ENCODE measurements at places on chromosomes 4 and X. TPM values are rescaled to one million over a fixed set of nuclear protein-coding genes. Genes with fewer than 3 reads are reported as not detected.

GRCh38 chr4:73668782-73669201 lies 48.6 kb upstream of the RASSF6 start:
- no peak for DNase-seq

- DNase-seq = no peak
Measured at GRCh38 chr4:129410115-129410514, 314.2 kb downstream of the C4orf33 start.

- DNase-seq = no peak
Measured at GRCh38 chr4:91958596-91958995, 345.2 kb upstream of the GRID2 start.

- DNase-seq = no peak
Measured at GRCh38 chrX:149718757-149719156, 6.9 kb downstream of the MAGEA11 start.

DNA sequence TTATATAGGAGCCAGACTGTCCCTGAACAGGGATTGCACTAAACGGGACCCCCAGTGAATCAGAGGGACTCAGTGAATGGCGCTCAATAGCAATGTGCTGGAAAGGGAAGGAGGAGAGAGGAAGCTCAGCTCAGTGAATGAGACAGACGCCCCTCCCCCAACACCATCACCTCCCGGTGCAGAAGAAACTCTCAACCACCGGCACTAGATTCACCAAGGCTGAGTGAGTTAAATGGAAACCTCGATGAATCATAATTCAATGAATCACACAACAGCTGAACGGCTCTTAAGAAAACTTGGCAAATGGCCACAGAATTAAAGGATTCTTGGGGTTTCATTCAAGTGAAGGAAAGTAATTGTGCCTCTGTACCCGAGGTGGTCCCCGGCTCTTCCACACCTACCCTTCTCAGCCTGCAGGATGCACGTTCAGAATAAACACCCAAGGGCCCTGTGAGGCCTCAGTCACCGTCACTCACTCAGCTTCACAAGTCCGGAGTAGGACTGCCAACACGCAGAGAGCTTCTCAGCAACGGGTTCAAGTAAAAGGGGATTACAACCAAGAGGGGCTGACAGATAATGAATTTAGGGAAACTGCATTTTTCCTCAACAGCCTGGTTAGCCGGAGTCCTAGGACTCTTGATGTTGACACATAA lies 29.3 kb downstream of the CRMP1 start:
- peak; percentile 75 for DNase-seq

GRCh38 chrX:113892891-113893290 lies 691.0 kb upstream of the HTR2C start:
- no peak for DNase-seq

- DNase-seq = no peak
Measured at GRCh38 chr4:82611982-82612381, 50.2 kb upstream of the TMEM150C start.

- no peak for DNase-seq
Measured at GRCh38 chr4:34466411-34466810, 1777.9 kb downstream of the ARAP2 start.

DNA sequence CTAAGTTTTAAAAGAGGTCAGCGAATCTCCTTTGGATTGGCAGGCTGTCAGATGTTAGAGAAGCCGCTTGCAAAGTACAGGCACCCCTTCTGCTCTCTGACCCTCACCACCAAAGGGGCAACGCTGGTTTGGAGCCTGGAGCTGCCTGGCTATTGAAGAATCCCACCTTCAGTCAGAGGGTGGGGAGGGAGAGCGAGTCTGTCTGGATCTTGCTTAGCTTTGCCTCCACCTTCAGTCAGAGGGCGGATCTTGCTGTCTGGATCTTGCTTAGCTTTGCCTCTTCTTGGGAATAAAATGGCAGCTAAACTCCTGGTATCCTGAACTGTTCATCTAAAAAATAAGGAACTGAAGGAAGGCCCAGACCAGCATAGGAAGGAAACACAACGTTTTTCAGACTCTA lies 7.3 kb downstream of the CCDC110 start:
- no peak for DNase-seq

DNA sequence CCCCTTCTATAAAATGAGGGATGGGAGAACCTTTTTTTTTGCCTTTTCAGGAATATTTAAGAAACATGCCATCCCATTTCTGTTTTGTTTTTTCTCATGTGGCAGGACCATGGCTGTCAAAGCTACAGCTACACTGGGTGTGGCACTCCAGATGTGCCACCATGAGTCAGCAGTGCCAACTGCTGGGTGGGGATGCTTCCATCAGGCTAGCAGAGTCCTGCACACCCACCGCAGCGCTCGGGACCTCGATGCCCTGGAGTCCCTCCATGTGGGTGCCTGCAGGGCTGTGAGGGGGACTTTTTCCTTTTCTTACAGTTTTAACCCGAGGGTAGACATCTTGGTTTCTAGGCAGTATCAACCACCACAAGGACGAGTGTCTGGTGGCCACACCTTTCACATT lies 352.6 kb downstream of the NR3C2 start:
- DNase-seq = no peak

GRCh38 chr4:63788271-63788670 lies 621.0 kb downstream of the TECRL start:
- DNase-seq = no peak

- DNase-seq = no peak
Measured at GRCh38 chr4:67460574-67460973, 84.7 kb downstream of the CENPC start.

GRCh38 chr4:186932196-186932595 lies 208.5 kb upstream of the FAT1 start:
- no peak for DNase-seq

DNA sequence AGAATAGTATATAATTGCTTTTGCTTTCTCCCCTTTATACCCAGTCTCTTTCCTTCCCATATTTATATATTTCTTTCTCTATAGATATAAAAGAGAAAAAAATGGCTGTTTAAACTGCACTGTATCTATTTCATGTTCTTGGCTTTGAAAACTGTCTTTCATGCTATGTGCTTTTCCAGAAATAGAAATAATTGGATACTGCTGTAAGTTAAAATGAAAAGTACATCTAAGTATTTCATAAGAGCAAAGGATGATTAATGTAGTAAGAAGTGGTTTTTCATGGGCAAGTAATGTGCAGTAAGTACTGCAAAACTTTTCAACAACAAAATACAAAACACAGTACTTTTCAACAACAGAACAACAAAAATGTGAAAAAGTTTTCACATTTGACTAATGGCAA lies 237.9 kb downstream of the SNCA start:
- DNase-seq = no peak

- no peak for DNase-seq
Measured at GRCh38 chrX:3219231-3219630, 127.2 kb downstream of the MXRA5 start.

- DNase-seq = peak; percentile 45
Measured at GRCh38 chrX:71178908-71179307, 34.3 kb downstream of the NLGN3 start.

DNA sequence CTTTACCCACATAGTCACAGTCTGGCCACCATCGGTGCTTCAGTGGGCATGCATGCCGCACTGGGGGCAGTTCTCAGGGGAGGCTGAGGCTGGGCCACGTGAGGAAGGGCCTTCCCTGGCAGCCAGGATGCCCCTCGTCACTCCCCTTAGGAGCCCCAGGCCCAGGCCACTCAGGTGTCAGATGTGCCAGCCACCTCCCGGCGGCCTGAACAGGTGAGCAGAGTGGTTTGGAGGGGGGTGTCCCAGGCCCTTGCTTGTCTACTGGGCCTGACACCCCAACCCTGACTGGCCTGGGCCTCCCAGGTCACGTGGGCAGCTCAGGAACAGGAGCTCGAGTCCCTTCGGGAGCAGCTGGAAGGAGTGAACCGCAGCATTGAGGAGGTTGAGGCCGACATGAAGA lies 12.1 kb downstream of the CCDC22 start:
- DNase-seq = no peak

- DNase-seq = no peak
Measured at GRCh38 chr4:105283501-105283900, 136.8 kb downstream of the TET2 start.

DNA sequence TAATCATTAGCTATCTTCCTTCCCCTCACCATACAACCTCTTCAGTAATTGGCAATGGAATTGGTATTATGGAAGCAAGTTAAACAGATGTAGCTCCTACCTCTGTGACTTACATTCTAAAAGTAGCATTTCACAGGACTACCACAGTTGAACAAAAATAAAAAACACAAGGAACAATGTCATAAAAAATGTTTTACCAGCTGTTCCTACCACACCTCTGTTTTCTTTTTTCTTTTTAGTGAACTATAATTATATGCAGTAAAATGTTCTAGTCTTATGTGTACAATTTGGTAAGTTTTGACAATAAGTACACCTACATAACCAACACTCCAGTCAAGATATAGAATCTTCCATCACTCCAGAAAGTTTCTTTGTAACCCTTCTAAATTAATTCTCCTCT lies 54.1 kb upstream of the GEMIN8 start:
- DNase-seq = no peak

- no peak for DNase-seq
Measured at GRCh38 chr4:81106150-81106549, 75.6 kb downstream of the BMP3 start.

DNA sequence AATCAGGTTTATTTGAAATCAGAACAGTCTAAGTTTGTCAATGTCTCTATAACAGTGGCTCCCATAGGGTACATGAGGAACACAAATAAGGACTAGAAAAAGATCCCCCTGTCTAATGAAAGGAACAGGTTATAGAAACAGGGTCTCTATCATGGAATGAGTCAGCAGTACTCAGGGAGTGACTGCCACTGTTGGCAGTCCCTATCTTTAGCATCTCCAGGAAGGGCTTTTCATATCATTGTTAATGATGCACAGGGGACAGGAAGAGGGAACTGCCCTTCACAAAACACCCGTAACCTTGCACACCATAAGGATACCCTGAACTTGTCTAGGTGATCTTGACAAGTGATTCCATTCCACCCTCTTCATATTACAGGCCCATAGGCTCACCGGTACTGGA lies 38.5 kb upstream of the SMIM10L2A start:
- no peak for DNase-seq

DNA sequence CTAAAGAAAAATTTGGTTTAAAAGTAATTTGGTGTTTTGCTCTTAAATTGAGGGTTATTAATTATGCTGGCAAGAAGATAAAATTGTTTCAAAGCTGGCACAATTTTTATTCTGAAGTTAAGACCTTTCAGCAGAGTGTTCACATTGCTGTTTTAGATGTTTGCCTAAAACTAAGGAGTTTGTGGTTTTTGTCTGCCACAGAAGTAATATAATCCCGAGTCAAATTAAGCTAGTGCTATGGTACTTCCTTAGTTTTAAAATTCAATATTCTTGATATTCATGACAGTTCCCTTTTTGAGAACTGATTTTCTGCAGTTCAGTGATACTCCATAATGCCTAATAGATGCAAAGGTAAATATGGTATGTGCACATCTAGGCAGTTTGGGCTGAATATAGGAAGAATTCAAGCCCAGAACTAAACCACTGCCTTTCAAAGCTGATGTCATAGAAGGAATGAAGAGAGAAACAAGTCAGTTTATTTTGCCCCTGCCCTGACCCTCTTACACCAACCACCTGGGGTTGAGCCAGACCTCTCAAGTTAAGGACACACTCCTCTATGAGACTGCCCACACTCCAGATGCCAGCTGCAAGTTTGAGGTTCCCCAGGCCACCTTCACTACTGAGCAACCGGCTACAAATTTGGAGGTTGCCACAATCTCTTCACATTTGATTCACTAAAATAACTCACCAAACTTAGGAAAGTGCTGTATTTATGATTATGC lies 32.1 kb upstream of the VEGFC start:
- no peak for DNase-seq

DNA sequence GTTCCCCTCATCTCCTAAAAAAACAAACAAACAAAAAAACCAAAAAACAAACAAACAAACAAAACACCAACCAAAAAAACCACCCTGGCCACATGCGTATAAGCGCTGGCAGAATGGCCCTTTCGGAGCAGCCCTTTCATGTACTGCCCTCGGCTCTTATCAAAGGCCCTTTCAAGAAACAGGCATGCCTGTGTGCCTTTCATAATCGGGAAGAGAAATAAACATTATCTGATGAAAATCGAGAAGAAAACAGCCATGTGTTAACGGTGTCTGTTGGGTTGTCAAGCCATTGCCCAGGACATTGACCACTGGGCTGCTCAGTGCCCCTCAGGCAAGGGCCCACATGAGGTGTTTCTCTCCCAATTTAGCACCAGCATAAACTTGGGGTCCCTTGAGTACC lies 68.3 kb downstream of the PJA1 start:
- no peak for DNase-seq

GRCh38 chr4:48275247-48275646 lies 5.6 kb upstream of the TEC start:
- no peak for DNase-seq

GRCh38 chrX:75181721-75182120 lies 25.6 kb upstream of the ABCB7 start:
- no peak for DNase-seq

DNA sequence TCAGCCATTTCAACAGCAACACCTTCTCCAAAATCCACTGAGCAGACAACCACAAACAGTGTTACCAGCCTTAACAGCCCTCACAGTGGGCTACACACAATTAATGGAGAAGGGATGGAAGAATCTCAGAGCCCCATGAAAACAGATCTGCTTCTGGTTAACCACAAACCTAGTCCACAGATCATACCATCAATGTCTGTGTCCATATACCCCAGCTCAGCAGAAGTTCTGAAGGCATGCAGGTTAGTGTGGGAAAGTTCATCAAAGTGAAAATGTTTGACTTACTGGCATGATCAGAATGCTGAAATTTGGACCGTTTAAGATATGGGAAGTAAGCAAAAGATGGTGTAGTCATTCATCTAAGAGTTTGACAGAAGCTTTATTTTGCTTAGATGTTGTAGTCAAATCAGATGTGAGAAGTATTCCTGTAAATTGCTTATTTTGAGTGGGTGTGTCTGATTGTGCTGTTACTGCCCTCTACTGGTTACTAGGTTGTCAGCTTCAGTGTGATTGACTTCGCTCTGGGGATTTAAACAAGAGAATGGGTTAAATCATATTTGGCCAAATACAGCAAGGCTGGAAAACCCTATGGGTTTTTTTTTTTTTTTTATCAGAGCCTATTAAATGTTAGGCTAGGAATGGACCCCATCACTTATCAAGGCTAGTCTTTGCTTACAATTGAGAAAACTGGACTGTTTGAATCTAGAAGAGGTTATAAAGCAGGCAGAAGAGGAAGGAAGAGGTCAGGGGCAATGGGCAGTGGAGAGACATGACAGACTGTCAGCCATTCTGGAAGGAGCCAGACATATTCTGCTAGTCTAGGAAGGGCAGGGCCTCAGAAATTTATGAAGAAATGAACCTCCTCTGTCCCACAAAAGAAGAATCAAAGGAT lies 130.3 kb downstream of the DIPK2B start:
- DNase-seq = no peak

Gene HPGD
- 34.1 TPM for total RNA-seq

Gene PPEF1
- total RNA-seq = not detected

Gene COL25A1
- not detected for total RNA-seq

Gene SGCB
- total RNA-seq = 15.6 TPM

Gene TLR10
- total RNA-seq = 0.53 TPM

Gene OPRPN
- not detected for total RNA-seq

Gene SSX2B
- not detected for total RNA-seq

Gene FGF13
- not detected for total RNA-seq

Gene EVC
- 3.2 TPM for total RNA-seq

Gene PARM1
- total RNA-seq = not detected

Gene CASP3
- total RNA-seq = 71.4 TPM

Measured in activated CD4-positive, alpha-beta memory T cell treated with anti-CD3 and anti-CD28 coated beads, Interleukin-2, amount 10 ng/mL, durations not matched to agents 7 days and 5 days (primary cell).